Stimulated activated CD8-positive, alpha-beta memory T cell treated with anti-CD3 and anti-CD28 coated beads, Interleukin-12 subunit alpha, Interleukin-12 subunit beta, amount 100 ng/mL, for 4 hours (primary cell): ENCODE measurements at places on chromosomes 4 and X.

GRCh38 chrX:118239178-118239870 lies 106.6 kb upstream of the WDR44 start:
- DNase-seq = no peak

DNA sequence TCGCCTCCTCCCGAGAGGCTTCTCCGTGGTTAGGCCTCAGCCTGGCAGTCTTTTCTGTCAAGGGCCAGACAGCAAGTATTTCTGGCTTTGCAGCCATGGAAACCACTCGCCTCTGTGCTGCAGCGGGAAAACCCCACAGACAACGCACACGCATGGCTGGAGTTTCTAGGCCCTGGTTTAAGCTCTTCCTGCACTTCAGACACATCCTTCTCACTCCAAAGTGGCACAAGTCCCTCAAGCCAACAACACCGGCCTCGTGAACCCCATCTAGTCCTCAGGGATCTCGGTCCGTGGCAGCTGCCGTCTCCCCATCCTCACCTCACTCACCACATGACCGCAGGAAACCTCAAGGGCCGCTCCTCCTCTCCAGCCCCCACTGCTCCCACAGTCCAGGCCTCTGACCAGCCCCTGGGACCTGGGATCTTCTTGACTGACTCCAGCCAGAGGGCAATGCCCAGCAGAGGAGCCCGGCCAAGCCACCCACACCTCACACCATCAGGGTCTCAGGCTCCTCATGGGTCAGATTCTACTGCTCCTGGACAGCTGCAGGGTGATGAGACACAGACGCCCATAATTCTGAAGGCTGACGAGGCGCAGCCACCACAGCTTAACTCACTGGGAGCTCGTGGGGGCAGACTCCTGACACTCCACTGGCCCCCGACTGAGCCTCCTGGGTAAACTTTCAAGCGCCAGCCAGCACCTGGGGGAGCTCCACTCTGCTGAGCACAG lies 21.7 kb downstream of the LETM1 start:
- no peak for DNase-seq

DNA sequence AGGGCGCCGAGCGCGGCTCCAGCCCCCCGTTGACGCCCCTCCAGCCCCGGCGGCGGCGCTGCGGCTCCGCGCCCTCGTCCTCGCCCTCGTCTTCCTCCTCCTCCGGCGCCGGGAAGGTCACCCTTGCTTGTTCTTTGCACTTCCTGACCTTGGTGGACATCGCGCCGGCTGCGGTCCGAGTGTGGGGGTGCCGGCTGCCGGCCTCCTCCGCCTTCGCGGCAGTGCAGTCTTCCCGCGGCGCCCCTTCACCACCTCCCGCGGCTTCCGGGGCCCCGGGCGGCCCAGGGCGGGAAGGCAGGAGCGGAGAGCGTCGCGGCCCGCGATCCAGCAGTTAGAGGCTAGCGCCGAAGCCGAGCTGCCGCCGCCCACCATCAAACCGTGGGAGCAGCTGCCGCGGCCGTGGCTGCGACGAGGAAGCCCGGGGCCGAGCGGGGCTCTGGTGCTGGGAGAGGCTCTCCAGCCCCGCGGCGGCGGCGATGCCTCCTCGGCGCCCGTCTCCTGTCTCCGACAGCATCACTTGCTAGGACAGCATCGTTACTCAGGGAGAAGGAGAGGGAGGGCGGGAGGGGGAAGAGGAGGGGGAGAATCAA lies at the start of gene TRPC3:
Gene TRPC3, minus strand, starts transcription at position 540 of the 590 bp plus-strand sequence. Its CDS starts 380 bp downstream, at position 160.
- DNase-seq = peak; percentile 2

GRCh38 chr4:184942444-184943425 lies 75.6 kb upstream of the HELT start:
- DNase-seq = no peak

- no peak for DNase-seq
Measured at GRCh38 chrX:36543499-36543898, 464.7 kb upstream of the FAM47C start.

- no peak for DNase-seq
Measured at GRCh38 chr4:63787326-63787725, 621.9 kb downstream of the TECRL start.

- DNase-seq = no peak
Measured at GRCh38 chr4:304969-305680, at the start of gene ZNF732. Gene ZNF732, minus strand, starts transcription at chr4:305474. Its CDS starts 164 bp downstream, at chr4:305310.

- DNase-seq = no peak
Measured at GRCh38 chr4:7116705-7117104, 48.8 kb upstream of the GRPEL1 start.

GRCh38 chr4:150679018-150679764 lies 97.2 kb downstream of the MAB21L2 start:
- no peak for DNase-seq

DNA sequence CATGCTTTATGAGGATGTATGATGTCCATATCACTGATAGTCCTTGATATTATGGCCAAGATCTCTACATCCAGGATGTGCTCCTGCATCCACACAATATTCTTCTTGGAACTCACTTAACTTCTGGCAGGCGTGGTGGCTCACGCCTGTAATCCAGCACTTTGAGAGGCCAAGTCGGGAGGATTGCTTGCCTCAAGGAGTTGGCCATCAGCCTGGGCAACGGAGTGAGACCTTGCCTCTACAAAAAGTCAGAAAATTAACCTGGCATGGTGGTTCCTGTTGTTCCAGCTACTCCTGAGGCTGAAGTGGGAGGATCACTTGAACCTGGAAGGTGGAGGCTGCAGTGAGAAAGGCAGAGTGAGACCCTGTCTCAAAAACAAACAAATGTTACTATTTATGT lies 2.3 kb upstream of the HNRNPD start:
- no peak for DNase-seq

DNA sequence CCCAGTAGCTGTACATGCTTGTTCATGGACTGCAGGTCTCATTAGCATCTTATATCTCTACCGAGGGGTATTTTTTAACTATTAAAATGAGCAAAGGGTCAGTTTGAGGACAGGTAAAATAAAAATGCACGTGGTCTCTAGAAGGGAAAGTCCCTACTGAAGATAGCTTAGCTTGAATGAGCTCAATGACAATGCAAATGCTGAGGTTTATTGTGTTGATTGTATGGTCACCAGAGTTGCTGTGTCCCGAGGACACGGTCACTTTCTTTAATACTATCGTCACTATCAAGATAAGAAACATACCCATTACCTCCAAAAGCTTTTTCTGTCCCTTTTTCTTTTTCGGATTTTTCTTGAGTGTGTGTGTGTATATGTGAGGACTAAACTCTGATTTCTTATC lies 250.5 kb upstream of the PRKX start:
- DNase-seq = no peak

- DNase-seq = no peak
Measured at GRCh38 chr4:71833232-71833900, 49.5 kb upstream of the GC start.

DNA sequence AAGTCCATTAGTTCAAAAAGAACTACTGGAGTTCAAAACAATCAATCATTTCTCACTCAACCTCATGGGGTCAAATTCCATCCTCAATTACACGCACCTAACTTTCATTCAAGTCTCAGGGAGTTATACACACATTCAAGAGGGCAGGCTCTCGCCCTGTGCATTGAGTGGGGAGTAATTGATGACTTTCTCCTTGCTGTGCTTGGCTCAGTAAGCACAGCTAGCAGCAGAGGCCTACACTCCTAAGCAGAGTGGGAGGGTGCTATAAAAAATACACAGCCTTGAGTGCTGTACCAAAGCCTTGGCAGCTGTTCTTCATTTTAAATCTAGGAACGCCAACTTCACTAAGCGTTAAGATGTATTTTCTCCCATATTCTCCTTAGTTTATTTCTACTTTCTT lies 958.3 kb upstream of the ADGRL3 start:
- DNase-seq = no peak

DNA sequence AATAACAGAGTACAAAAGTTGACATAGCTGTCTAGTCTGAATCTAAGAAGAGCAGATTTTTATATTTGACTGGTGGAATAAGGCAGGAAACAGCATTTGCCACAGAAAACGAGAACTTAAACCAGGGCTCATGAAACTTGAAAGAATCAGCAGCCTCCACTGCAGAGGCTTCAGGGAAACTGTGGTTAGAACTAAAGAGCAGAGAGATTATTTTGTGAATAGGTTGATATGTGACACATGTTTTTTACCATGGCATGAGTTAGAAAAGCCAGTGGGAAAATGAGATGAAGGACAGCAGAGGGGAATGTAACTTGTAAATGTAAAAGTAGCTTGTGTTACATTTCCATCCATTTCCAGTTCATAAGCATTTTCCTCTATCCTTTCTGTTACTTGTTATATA lies 63.7 kb upstream of the CAMK2D start:
- DNase-seq = no peak

GRCh38 chr4:155342142-155342541 lies 34.6 kb downstream of the MAP9 start:
- DNase-seq = no peak

GRCh38 chr4:68447201-68447600 lies at the start of gene TMPRSS11E:
Gene TMPRSS11E, plus strand, starts transcription at chr4:68447463. Its CDS starts 50 bp downstream, at chr4:68447513.
- no peak for DNase-seq

DNA sequence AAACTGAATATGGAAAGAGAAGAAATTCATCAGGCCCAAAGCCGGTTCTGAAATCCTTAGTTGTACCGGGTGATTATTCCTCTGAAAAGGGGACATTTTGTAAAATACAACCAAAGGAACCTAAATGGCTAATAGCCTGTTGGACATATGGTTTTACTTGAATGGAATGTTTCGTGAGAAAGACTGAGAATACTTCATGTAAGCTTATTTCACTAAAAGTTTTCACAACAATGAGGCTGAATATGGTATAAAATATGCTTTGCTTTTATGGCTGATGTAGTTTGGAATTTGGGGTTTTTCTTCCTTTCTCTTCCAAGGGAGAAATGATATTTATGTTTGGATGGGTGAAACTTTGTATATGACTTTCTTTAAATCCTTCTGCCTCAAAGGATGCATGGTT lies 2.7 kb downstream of the GRIA3 start:
- DNase-seq = no peak

DNA sequence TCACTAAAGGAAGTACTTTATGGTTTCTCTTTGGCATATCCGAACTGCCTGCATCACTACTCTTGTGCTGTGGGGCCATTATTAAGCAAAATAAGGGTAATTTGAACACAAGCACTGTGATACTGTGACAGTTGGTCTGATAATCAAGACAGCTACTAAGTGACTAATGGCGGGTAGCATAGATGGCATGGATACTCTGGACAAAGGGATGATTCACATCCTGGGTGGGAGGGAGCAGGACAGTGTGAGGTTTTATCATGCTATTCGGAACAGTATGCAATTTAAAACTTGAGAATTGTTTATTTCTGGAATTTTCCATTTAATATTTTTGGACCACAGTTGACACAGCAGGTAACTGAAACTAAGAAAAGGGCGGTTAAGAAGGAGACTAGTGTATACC lies 52.6 kb upstream of the CITED1 start:
- no peak for DNase-seq

GRCh38 chrX:1246816-1247215 lies 21.8 kb upstream of the CSF2RA start:
- peak; percentile 47 for DNase-seq

- DNase-seq = no peak
Measured at GRCh38 chr4:75107755-75108612, 175.1 kb downstream of the PARM1 start.

GRCh38 chr4:78551420-78552351 lies at the start of gene ANXA3:
Gene ANXA3, plus strand, starts transcription at chr4:78551770. Its CDS starts 2,704 bp downstream, at chr4:78554474.
- DNase-seq = no peak

- DNase-seq = peak; percentile 69
Measured at GRCh38 chr4:56908206-56909085, 746 bp downstream of the REST start.

GRCh38 chr4:5500165-5500564 lies 208.2 kb downstream of the EVC2 start:
- no peak for DNase-seq

DNA sequence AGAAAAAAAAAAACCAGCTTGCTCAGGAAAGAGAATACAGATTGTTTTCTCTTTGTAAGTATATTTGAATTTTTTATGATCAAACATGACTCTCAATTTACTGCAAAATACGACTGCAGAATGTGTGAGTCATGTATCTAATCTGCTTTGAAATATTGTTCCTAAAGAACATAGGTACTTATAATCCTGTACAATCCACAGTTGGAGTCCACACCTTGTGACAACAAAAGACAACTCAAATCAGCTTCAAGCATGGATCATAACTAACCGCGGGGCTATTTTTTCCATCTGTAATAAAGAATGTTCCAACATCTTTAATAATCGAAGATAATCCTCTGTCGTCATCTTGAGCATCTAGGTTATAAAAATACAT lies 77.8 kb upstream of the STIM2 start:
- DNase-seq = no peak

- no peak for DNase-seq
Measured at GRCh38 chrX:153378607-153379006, 22.5 kb downstream of the PNMA6E start.

DNA sequence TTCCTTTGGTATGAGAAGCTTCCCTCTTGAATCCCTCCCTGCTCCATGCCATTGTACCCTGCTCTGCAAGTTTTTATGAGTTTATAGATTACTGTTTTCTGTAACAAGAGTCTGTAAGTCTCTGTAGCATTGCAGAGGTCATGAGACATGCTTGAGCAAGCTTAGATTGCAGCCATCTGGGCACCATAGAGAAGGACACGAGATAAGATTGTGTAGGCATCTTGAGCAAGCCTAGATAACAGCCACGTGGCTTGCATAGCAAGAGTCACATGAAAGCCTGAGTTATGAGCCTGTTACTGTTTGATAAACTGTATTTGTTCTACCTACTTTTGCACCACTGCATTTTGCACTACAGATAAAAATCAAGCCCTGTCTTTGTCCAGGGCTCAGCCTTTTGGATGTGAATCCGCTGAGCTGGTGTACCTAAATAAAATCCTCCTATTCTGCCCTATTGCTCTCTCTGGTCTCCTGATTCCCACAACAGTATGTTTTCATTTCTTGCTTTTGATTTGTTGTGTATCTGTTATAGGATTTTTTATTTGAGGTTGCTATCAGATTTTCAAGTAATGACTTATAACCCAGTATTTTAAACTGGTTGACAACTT lies 127.4 kb upstream of the ANKRD50 start:
- DNase-seq = no peak

DNA sequence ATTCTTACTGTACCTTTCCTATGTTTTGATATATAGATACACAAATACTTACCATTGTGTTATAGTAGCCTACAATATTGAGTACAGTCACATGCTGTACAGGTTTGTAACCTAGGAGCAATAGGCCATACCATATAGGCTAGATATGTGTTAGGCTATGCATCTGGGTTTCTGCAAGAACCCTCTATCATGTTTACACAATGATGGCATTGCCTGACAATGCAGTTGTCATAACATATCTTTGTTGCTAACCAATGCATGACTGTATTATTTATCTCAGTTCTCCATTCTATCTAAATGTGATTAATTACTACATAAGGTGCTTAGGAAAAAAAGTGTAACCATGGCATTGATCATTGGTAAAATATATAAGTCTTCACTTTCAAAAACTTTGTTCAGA lies 10.0 kb upstream of the SPCS3 start:
- no peak for DNase-seq

DNA sequence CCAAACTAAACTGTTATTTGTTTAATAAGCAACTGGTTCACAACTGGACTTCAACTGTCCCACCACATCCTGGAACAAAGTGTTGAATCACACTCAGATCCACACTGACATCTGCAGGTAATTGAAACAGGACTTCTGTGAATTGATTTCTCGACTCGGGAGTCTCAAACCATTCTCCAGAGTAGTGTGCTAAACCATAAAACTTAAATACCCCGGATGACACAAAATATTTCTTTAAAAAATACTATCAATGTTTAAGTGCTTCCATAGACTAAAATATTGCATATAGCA lies 95.4 kb upstream of the PLAC1 start:
- DNase-seq = no peak

GRCh38 chrX:30906726-30907125 lies 17.7 kb upstream of the TAB3 start:
- DNase-seq = no peak

GRCh38 chr4:177492022-177492421 lies 49.8 kb upstream of the AGA start:
- no peak for DNase-seq

GRCh38 chr4:27000820-27001219 lies 140.2 kb downstream of the STIM2 start:
- DNase-seq = no peak
